Choroid plexus epithelial cell (primary cell): ENCODE measurements at places on chromosomes 3 and 15.

- DNase-seq, result peak; percentile 45
These were observed 22.6 kb upstream of the FILIP1L start for GRCh38 chr3:100136921-100137320.

GRCh38 chr3:133488785-133489367, 84.6 kb upstream of the CDV3 start:
- peak; percentile 87 for DNase-seq

- no peak for DNase-seq
These were observed 77.8 kb downstream of the SLC25A26 start for GRCh38 chr3:66298591-66298990.

- no peak for DNase-seq
These were observed 411.2 kb downstream of the VPS13C start for GRCh38 chr15:61649046-61649445.

DNA sequence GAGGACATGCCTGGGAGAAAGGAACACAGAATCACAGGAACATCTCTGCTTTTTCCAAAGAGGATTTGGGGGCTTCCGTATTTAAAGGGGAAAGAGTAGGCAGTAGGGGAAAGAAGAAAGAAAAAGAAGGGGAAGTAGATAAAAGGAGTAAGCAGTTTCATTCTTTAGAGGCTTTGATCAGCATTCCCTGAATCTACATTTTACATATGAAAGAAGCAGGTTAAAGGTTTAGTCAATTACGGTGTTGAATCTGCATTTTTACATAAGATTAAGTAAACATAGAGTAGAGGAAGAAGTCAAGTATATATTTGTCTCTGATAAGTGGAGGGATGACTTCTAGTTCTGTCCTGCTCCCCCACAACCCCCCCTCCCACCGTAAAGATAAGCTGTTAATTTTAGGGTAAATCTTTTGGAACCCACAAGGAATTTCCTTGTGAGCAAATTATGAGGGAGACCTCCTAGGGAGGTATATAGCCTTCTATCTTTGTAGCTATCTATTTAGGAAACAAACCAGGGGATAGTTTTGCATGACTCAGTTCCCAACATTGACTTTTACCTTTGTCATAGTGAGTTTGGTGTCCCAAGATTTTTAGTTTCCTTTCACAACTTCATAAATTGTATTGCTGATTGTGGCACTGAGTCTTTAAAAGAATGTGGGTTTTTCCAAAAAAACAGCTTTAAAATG, 8.7 kb upstream of the P2RY12 start:
- DNase-seq, result no peak

GRCh38 chr3:46835054-46835453, 28.2 kb downstream of the MYL3 start:
- no peak for DNase-seq

- DNase-seq, result no peak
These were observed 63.6 kb downstream of the OSTN start for GRCh38 chr3:191262650-191263049.

DNA sequence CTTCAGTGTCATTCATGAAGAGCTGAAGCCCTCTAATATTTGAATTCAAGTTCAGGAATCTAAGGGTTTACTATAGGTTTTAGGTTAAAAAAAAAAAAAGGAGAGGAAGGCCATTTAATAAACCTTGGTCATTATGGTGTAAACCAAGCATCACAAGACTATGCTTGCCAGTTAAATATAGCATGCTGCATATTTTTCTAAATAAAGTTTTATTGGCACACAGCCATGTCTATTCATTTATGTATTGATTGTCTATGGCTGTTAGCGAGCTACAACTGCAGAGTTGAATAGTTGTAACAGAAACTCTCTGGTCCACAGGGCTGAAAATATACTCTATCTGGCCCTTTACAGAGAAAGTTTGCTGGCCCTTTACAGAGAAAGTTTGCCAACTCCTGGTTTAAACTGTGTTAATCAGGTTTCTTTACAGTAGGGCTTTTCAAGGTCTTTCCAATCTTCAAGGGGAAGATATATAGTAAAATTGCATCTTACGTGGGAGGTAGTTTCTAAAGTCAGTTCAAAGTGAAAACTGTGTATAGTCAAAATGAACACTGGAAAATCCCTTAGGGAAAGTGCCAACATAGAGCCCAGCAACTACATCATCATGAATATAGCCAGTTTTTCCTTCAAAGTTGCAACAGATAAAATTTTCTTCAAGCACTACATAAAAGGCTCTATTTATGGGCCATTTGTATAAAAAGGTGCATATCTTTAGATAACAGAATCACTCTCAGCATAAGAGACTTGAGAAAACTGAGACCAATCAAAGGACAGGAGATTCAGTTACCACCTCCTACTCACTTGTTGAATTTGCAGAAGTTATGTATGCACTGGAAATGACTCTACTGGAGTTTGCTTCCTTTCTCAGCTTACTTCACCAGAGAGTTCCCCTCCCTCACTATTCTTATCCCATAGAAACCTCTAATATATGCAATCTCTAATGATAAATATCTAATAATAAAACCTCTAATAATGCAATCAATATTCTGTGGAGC, 49.7 kb upstream of the FRMD4B start:
- no peak for DNase-seq

- DNase-seq, result no peak
These were observed 8.1 kb downstream of the AGBL1 start for GRCh38 chr15:86087808-86088207.

DNA sequence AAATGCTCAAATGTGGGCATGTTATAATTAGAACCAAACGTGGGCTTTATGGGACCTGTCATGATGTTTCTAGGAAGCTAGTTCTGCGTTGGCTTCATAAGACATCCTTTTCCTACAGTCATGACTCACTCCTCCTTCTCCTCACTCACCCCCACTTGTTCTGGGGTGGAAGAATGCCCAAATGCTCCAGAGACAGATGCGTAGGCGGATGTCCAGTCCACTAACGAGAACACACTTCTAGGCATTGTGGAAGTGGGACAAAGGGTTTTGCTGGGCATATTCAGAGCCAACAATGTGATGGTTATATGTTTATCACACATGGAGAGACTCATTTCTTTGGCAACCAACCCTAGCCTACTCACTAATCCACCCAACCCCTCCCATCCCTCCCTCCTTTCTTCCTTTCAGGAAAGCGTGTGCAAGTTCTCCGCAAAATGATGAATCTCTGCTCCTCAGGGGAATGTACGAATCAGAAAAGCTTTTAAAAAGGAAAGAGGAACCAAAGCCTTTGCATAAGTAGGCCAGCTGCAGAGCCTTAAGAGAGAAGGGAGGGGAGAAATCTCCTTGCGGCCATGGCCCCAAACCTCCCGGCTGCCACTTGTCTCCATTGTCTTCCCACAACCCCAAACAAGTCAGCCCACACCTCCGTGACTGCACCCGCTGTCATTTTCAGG, 123.0 kb upstream of the SPRED1 start:
- DNase-seq, result peak; percentile 98

DNA sequence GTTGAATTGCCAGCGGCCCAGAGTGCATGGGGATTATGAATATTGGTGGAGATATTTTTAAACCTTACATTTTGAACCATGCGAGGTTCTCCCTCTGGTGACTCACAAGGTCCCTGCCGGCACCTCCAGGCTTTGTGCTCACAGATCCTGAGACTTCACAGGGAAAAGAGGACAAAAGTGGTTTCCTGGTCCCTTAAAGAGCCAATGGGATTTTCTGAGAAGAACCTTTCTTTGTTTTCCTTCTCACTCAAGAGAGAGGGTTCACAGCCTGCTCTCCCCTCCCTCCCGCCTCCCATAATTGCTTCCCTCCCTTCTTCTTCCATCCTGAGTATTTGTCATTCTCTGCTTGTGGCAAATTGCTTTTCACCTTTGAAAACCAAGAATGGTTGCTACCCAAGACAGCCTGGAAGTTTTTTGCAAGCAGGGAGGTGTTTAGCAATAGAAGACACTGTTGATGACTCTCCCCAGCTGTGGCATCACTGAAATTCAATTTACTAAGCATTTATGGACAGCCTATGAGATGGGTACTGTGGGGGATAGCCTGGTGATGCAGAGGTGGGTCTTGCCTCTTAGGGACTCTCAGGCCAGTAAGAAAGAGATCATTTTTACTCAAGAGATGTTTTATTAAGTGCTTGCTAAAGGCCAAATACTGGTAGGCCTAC, 76.6 kb downstream of the CPN2 start:
- DNase-seq, result peak; percentile 31

GRCh38 chr15:96160269-96160668, 170.2 kb upstream of the NR2F2 start:
- peak; percentile 76 for DNase-seq

- no peak for DNase-seq
These were observed 93.9 kb downstream of the CPN2 start for GRCh38 chr3:194257151-194257621.

DNA sequence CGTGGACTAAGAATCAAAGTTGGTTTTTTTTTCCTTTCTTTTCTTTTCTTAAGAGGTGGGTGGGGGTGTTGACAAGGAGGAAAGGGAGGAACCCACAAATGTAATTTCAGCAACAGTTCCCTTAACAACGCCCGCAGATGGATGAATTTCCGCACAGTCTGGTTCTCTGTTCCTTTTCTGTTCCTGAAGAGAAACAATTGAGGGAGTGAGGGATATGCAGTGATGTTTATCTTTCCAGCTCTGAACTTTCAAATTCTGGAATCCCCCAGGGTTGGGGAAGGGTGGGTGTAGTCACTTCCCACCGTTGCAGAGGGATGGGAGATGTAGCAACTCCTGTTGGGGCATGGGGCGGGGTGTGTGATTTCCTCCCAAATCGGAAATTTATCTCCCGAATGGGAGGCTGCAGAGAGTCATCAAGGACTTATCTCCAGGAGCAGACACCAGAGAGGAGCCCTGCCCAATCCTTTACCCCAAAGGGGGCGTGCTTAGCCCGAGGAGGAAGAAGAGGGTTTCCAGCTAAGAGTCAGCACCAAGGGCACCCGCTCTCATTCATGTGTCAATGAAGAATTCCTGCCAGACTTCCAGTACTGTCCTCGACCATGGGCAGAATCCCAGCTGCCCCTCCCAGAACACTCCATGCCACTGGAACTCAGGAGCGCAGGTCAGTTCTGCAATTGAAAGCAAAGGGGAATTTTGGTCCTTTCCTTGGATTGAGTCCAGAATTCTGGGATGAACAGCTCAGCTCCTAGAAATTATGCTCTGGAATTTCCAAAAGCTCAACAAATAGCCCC, 35.0 kb upstream of the CFAP161 start:
- no peak for DNase-seq

DNA sequence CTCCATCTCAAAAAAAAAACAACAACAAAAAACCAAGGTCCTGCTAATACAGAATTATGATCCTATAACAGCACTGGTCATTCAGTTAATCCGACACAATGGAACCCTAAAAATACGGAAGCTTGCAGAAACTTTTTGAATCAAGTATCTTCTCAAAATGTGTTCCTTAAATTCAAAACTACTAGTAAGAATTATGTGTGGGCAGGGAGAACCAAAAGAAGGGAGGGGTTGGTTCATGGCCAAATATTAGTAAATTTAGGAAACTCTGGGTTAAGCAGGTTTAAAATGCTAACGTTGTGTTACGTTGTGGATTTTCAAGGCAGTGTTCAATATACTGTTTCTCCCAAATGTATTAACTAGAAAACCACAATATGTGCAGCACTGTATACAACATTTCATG, 115.5 kb downstream of the KLHL25 start:
- DNase-seq, result no peak
